ENCODE measurements at places on chromosomes 4 and X.
A peak's percentile ranks its signal among the peaks of the same experiment; 100 is the strongest.

DNA sequence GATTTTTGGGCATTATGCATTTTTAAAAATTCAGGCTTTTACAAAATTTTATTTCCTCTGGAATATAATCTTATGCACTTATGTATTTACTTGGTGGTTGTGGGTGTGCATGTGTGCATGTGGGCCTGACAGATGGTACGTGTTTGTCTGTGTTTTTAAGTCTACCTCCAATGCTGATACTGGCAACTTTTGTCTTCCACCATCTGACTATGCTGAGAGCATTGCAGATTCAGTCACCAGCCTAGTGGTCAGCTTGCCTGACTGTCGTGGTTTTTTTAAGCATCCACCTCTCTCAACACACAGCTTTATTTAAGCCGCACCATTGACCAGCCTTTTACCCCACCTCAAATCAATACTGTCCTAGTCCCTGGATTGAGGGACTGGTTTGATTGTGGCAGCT, 37.1 kb downstream of the FSTL5 start:
- no peaks in the 10 kb centered on the region for H3K27me3 ChIP-seq
- H3K27ac ChIP-seq = no peak overlapping the region
- no peaks in the 10 kb centered on the region for H3K4me1 ChIP-seq
- no peak for DNase-seq
- no peaks in the 10 kb centered on the region for H3K36me3 ChIP-seq

DNA sequence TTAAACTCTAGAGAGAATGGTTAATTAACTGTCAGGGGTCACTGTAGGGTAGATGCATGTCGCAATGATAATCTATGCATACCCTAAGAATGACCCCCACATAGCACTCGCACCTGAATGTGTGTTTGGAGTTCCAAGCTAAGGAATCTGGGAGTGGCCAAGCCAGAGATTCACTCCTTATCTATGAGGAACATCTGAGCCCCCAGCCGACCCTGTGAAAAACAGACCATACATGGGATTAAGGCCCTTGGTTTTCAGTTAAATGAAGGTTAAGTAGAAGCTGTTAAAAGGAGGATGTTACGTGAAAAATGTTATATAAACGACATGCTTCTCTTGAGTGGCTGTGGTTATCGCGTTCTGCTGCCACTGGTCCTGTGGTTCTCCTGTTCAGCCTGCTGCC, 147.2 kb downstream of the RELL1 start:
- no peak overlapping the region for H3K27ac ChIP-seq
- no peak for DNase-seq
- no peaks in the 10 kb centered on the region for H3K27me3 ChIP-seq
- H3K4me3 ChIP-seq = no peak overlapping the region
- H3K36me3 ChIP-seq = no peaks in the 10 kb centered on the region

GRCh38 chrX:19893727-19894126, 6.3 kb upstream of the SH3KBP1 start:
- H3K4me1 ChIP-seq = peaks cover 3% of the 10 kb centered on the region
- H3K36me3 ChIP-seq = no peaks in the 10 kb centered on the region
- H3K27ac ChIP-seq = no peak overlapping the region

DNA sequence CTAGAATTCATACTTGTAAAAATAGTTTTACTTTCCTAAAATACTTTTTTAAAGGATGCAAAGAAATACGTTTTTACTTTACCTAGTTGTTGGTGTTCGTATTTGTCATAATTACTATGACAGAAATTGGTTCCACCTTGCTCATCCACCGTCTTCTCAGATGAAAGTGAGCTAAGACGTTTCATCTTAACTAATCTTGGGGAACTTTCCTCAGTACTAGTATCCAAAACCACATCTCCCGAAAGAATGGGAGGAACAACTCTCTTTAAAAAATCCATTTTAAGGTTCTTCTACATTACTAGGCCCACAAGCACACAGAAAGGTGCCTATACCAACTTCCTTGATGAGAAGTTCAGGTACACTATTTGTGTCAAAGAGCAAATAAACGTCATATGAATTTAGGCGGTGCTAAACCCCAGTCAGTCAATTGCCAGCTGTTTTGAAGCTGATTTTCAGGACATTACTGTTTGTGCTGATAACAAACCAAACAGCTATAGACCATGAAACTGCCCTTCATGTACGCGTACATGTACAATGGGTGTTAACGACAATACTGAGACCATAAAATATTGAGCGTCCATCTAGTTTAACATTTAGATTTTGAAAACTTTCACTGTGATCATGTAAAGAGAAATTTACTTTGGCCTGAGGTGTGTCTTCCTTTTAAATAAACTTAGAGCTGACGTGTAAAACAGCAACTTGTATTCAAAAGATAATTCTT, 99.1 kb downstream of the FRYL start:
- H3K4me1 ChIP-seq = no peaks in the 10 kb centered on the region
- no peak for DNase-seq
- H3K4me3 ChIP-seq = no peak overlapping the region
- no peak overlapping the region for H3K27ac ChIP-seq

GRCh38 chrX:144637731-144638130, 609.6 kb upstream of the SPANXN1 start:
- H3K4me3 ChIP-seq = no peak overlapping the region
- no peak for DNase-seq
- H3K4me1 ChIP-seq = no peaks in the 10 kb centered on the region
- no peak overlapping the region for H3K27ac ChIP-seq

- no peaks in the 10 kb centered on the region for H3K36me3 ChIP-seq
- DNase-seq = no peak
- no peak overlapping the region for H3K4me3 ChIP-seq
- no peaks in the 10 kb centered on the region for H3K27me3 ChIP-seq
- H3K27ac ChIP-seq = no peak overlapping the region
- H3K4me1 ChIP-seq = no peaks in the 10 kb centered on the region
Measured at GRCh38 chr4:138977524-138977923, 38.1 kb upstream of the NOCT start.

- no peak overlapping the region for H3K4me3 ChIP-seq
- no peaks in the 10 kb centered on the region for H3K36me3 ChIP-seq
- H3K4me1 ChIP-seq = peaks cover 3% of the 10 kb centered on the region
- no peaks in the 10 kb centered on the region for H3K27me3 ChIP-seq
- H3K27ac ChIP-seq = no peak overlapping the region
Measured at GRCh38 chr4:152218576-152218975, 317.3 kb downstream of the FBXW7 start.

- H3K4me1 ChIP-seq = no peaks in the 10 kb centered on the region
- DNase-seq = no peak
- peaks cover 28% of the 10 kb centered on the region for H3K36me3 ChIP-seq
- no peak overlapping the region for H3K4me3 ChIP-seq
- no peak overlapping the region for H3K27ac ChIP-seq
Measured at GRCh38 chrX:71450433-71451106, 82.3 kb upstream of the OGT start.

GRCh38 chrX:118116713-118117550, at the start of gene KLHL13:
Gene KLHL13, minus strand, starts transcription at chrX:118116810. Its CDS starts 88,337 bp downstream, at chrX:118028473.
- H3K4me3 ChIP-seq = peak within 1 kb of the TSS; percentile 52
- H3K36me3 ChIP-seq = no peaks in the 10 kb centered on the region
- no peak within 1 kb of the TSS for H3K27ac ChIP-seq
- DNase-seq = no peak

DNA sequence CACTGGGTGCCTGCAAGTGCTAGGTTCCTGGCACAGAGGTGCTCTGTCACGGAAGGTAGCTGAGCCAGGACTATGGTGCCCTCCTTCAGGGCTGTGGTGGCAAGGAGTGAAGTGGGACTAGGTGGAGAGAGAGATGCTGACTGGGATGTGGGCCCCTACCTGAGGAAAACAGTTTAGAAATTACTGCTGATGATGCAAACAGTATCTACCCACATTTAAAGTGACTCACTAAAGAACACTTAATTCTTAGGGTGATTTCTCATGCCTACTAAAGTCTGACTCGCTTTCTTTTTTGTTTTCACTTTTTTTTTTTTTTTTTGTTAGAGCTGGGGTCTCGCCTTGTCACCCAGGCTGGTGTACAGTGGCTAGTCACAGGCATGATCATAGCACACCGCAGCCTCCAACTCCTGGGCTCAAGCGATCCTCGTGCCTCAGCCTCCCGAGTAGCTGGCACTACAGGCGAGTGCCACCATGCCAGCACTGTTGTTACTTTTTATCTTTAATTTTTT, 3.1 kb downstream of the ZNF185 start:
- no peak for DNase-seq
- H3K4me3 ChIP-seq = no peak overlapping the region
- H3K4me1 ChIP-seq = peaks cover 6% of the 10 kb centered on the region
- H3K27ac ChIP-seq = no peak overlapping the region
- H3K27me3 ChIP-seq = peaks cover 7% of the 10 kb centered on the region

- H3K27me3 ChIP-seq = no peaks in the 10 kb centered on the region
- no peak for DNase-seq
- no peaks in the 10 kb centered on the region for H3K36me3 ChIP-seq
- H3K4me1 ChIP-seq = no peaks in the 10 kb centered on the region
Measured at GRCh38 chr4:14084598-14084997, 457.1 kb upstream of the BOD1L1 start.
